Psoas muscle (tissue), 8 donors: ENCODE measurements at places on chromosomes 4 and X. TPM values are rescaled to one million over a fixed set of nuclear protein-coding genes. Genes with fewer than 3 reads are reported as not detected.

GRCh38 chrX:40933706-40934425 is 151.4 kb upstream of the USP9X start:
- DNase-seq = no peak

- DNase-seq = no peak
These were observed 67.7 kb upstream of the PJA1 start for GRCh38 chrX:69232945-69233344.

The MAGEC2 gene
- polyA plus RNA-seq = not detected

DNA sequence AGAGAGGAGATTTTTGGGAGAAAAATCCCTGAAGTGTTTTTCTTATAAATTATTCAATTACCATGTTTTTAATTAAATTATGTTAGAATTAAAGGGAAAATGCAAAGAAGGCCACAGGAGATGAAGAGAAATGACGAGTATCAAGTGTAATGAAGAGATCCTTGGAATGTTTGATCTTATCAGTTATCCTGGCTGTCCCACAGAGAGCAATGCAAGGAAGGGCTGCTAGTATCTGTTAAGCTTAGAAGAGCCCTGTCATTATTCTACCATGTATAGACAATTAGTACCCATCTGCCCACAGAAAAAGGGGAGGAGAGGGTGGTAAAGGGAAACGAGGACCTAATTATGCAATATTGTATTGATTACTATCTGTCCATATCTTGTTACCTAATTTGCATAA is 257.1 kb downstream of the BANK1 start:
- DNase-seq = no peak

GRCh38 chr4:173934933-173935620 is 348.4 kb downstream of the FBXO8 start:
- DNase-seq = no peak

DNA sequence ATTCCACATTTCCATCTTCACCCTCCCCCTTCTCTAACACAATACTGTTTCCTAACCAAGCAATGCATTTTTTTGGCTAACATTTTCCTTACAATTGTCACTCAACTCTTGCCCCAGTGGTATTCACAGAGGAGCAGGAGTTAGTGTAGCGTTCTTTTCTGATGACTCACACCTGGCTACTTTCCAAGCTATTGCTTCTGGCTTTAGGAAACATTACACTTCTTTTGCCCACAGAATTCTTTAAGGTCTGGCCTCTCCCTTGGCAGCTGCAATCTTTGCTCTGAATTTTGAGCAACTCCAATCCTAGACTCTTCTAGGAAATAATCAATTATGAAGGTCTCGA is 27.5 kb upstream of the PDGFC start:
- DNase-seq = no peak

The ZNF711 gene
- polyA plus RNA-seq = 0.39 TPM

GRCh38 chr4:28073860-28074555 is 1213.4 kb downstream of the STIM2 start:
- DNase-seq = no peak

DNA sequence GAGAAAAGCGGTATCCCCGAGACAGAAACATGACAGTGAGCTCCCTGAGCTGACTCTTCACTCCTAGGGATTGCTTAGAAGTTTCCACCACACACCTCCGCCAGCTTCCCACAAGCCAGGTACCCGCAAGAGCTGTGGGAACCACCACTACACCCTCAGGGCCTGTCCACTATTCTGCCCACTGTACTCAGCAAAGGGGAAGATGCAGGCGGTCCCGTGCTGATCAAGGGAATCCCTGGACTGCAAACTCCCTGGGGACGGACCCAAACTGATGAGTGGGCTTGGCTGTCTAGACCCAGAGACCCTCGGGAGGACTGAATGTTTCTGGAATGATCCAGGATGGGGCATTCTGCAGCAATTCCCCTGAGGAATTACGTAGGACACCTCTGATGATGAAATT is 30.2 kb downstream of the REELD1 start:
- no peak for DNase-seq

GRCh38 chr4:102612824-102613366 is 111.7 kb downstream of the NFKB1 start:
- DNase-seq = no peak

GRCh38 chr4:123833171-123833643 is 436.6 kb downstream of the SPRY1 start:
- DNase-seq = no peak
